Fibroblast of skin of right biceps (primary cell): ENCODE measurements at places on chromosomes 7 and 10.
A peak's percentile ranks its signal among the peaks of the same experiment; 100 is the strongest.

GRCh38 chr7:51307651-51308210 lies 8.9 kb downstream of the COBL start:
- no peak for DNase-seq

GRCh38 chr7:157818701-157819454 lies 482.1 kb downstream of the DNAJB6 start:
- DNase-seq = no peak

GRCh38 chr10:24695452-24695851 lies 28.2 kb downstream of the ARHGAP21 start:
- no peak for DNase-seq

GRCh38 chr10:114499116-114499515 lies 94.8 kb upstream of the AFAP1L2 start:
- no peak for DNase-seq

GRCh38 chr7:151125470-151125845 lies 39.2 kb downstream of the AGAP3 start:
- peak; percentile 35 for DNase-seq

GRCh38 chr10:132328106-132328505 lies 3.9 kb upstream of the LRRC27 start:
- no peak for DNase-seq

DNA sequence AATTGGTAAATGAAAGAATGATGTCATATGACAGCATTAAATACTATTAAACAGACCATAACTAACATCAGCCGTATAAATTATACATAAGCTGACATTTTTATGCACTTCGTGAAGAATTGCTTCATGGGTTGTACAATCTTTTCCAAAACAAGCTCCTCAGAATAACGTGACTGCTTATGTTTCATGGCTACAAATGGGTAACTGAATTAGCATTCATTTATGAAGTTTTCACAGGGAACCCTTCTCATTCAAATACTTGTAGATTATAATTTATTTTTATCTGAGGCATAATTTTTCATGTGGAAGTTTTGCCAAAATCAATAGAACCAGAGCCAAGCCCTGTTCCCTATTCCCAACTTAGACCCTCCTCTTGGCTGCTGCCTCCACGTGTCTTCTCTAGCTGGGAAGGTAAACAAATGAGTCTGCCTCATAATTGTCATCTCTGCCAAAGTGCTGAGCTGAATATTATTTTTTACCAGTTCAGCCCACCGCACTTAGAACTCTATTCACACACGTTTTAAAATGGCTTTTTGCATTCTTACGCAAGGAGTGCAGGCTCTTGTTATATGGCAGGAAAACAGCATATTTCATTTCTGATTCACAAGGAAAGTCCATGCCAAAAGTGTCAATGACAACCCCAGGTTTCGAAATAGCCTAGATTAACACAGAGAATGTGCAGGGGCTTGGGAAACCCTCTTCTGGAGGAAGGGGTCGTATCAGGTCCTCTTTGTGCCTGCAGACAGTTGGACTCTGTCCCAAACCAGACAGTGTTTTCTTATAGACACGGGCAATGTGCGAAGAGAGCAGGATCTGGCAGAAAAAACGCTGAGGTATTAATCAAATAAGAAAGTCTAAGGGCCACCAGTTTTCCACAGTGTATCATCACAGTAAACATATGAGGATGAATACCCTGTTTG lies 370.7 kb upstream of the MGMT start:
- peak; percentile 83 for DNase-seq

- DNase-seq = no peak
Measured at GRCh38 chr10:69324583-69324982, 46.3 kb downstream of the HK1 start.
